ENCODE measurements at places on chromosomes 7 and 10. TPM values are rescaled to one million over a fixed set of nuclear protein-coding genes. Genes with fewer than 3 reads are reported as not detected.

DNA sequence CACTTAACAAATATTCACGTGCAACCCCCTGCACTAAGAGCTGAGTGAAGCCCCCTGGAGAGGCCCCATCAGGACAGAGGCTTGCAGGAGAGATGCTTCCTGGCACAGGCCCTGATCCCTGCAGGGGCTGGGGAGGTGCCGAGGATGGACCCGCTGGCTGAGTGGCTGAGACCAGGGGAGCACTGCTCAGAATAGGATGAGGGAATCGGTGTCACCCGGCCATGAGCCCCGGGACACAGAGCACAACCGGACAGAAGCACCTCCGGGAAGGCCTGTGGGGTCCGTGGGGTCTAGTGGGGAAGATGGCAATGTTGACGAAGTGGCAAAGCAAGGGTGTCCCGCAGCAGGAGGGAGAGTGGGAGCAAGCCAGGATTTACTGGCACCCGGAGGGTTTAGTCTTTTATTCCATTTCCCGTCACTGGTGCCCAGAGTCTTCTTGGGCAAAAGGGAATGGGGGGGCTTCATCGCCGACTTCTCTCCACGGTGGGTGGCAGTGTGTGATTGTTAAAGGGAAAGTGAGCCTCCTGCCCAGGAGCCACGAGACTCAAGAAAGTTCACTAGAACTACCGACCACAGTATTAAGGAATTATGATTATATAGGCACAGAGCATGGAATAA is 140.7 kb downstream of the ADARB2 start:
- H3K27me3 ChIP-seq = peaks cover 7% of the 10 kb centered on the region
- no peaks in the 10 kb centered on the region for H3K4me1 ChIP-seq
- no peak overlapping the region for H3K27ac ChIP-seq
- DNase-seq = no peak

GRCh38 chr7:144854839-144855424 is 19.1 kb upstream of the TPK1 start:
- H3K27me3 ChIP-seq = no peaks in the 10 kb centered on the region
- H3K4me3 ChIP-seq = no peak overlapping the region
- no peak overlapping the region for H3K27ac ChIP-seq
- H3K36me3 ChIP-seq = no peaks in the 10 kb centered on the region

- H3K27me3 ChIP-seq = no peaks in the 10 kb centered on the region
- no peak overlapping the region for H3K27ac ChIP-seq
- H3K4me3 ChIP-seq = no peak overlapping the region
- H3K4me1 ChIP-seq = no peaks in the 10 kb centered on the region
Observed at GRCh38 chr7:111998326-111998725, 207.9 kb downstream of the DOCK4 start.

DNA sequence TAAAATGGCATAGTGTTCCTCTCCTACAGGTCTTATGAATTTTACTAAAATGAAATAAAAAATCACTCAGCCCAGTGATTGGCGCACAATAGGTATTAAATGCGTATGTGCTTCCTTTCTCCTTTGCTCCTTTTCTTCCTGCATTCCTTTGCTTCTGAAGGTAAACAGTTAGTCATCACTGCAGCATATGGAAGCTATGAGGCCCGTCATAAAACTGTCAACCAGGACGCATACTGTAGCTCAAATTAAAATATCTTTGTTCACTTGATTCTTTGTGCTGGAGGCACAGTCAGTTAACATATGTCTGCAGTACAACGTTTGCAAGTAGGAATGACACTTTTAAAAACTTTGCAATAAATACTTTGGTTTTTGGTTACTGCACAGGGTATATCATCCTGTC is 374.7 kb downstream of the TCERG1L start:
- no peak overlapping the region for H3K27ac ChIP-seq
- no peak for DNase-seq
- H3K4me1 ChIP-seq = no peaks in the 10 kb centered on the region
- H3K4me3 ChIP-seq = no peak overlapping the region
- H3K27me3 ChIP-seq = peaks cover 6% of the 10 kb centered on the region

- H3K4me3 ChIP-seq = no peak overlapping the region
- DNase-seq = no peak
- H3K4me1 ChIP-seq = peaks cover 60% of the 10 kb centered on the region
Observed at GRCh38 chr10:44992070-44992731, 8.5 kb upstream of the ZNF22 start.

DNA sequence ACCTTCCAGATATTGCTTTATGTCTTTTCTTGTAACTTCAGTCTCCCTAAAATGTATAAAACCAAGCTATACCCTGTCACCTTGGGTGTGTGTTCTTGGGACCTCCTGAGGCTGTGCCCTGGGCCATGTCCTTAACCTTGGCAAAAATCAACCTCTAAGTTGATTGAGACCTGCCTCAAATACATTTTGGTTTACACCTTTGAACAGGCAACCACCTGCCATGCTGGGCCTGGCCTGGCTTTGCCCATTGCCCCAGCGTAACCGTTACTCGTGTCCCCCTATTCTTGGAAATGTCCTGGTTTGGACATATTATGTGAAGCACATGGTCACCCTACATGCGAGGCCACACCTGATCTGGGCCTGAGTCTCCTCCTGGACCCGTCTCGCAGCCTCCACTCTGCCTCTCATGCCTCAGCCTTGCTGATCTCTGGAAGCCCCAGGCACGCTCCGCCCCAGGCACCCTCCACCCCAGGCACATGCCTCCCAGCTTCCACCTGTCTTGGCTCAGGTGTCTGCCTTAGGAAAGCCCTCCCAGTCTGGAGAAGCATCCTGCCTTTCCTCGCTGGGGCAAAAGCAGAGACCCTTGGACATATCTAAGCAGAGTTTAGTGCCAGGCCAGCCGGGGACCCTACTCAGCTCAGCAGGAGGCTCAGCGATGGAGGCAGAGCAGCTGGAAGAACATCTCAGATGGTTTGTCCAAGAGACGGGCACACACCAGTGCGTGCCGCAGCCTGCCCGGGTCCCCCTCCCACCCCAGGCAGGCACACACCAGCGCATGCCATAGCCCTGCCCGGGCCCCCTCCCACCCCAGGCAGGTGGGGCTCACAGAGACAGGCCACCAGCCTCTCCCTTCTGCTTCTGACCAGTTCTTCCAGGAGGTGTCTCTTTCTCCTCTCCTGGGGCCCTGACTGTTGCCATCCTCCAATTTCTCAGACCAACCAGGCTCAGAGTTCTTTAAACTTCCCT is 4.0 kb upstream of the VIPR2 start:
- no peak overlapping the region for H3K27ac ChIP-seq
- no peak overlapping the region for H3K4me3 ChIP-seq
- H3K36me3 ChIP-seq = no peaks in the 10 kb centered on the region

GRCh38 chr10:79116801-79117723 is 48.3 kb downstream of the ZMIZ1 start:
- no peak overlapping the region for H3K4me3 ChIP-seq
- H3K4me1 ChIP-seq = peaks cover 63% of the 10 kb centered on the region
- H3K27me3 ChIP-seq = no peaks in the 10 kb centered on the region

The UTF1 gene
- total RNA-seq = not detected
